ENCODE measurements at places on chromosomes 13 and 19. TPM values are rescaled to one million over a fixed set of nuclear protein-coding genes. Genes with fewer than 3 reads are reported as not detected.

GRCh38 chr19:39934584-39935363 is at the start of gene FCGBP:
Gene FCGBP (minus strand): TSS chr19:39934634.
- H3K4me3 ChIP-seq = no peak within 1 kb of the TSS
- no peak within 1 kb of the TSS for H3K27ac ChIP-seq

GRCh38 chr13:107866941-107867623 is 348.3 kb downstream of the LIG4 start:
- H3K4me1 ChIP-seq = peaks cover 27% of the 10 kb centered on the region
- H3K4me3 ChIP-seq = peak overlapping the region; percentile 37
- H3K27me3 ChIP-seq = peaks cover 60% of the 10 kb centered on the region
- H3K36me3 ChIP-seq = no peaks in the 10 kb centered on the region
- no peak overlapping the region for H3K27ac ChIP-seq

Gene ZNF549
- 2.6 TPM for polyA plus RNA-seq

Gene TNFSF13B
- 3.7 TPM for polyA plus RNA-seq

DNA sequence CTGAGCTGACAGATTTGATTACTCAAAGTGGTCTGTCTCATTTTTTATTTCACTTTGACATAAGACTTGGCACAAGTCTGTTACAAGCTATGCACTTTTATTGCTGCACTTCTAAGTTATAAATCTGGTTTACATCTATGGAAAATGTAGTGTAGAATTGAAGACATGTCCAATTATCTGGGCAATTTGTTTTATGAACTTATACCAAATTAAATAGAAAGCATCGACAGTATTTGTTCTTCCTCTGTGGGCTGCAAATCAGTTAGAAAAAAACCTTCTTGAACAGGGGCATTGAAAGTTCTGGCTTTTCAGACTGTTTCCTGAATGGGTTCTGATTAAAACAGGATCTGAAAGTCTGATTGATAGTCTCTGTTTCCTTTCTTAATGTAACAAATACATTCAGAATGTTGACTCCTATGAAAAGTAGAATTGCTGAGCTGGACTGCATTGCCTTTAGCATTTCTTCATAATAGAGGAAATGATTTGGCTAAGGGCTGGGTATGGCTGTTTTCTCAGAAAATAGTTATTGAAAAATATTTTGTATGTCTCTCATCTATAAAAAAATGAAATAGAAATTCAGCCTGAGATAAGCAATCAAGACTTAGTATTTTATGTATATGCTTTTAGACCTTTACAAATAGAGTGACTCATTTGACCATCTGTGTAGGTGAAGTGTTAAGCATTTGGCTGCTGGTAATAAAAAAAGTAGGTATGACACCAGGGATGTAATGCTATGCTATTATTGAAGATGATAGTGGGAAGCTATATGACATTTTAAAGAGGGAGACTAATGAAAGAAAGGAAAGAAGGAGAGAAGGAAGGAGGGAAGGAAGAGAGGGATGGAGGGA is 210.9 kb upstream of the SPRY2 start:
- peak overlapping the region; percentile 28 for H3K27ac ChIP-seq
- H3K4me3 ChIP-seq = no peak overlapping the region
- peaks cover 12% of the 10 kb centered on the region for H3K4me1 ChIP-seq
- H3K36me3 ChIP-seq = no peaks in the 10 kb centered on the region

Gene PSPN
- 1.7 TPM for polyA plus RNA-seq

DNA sequence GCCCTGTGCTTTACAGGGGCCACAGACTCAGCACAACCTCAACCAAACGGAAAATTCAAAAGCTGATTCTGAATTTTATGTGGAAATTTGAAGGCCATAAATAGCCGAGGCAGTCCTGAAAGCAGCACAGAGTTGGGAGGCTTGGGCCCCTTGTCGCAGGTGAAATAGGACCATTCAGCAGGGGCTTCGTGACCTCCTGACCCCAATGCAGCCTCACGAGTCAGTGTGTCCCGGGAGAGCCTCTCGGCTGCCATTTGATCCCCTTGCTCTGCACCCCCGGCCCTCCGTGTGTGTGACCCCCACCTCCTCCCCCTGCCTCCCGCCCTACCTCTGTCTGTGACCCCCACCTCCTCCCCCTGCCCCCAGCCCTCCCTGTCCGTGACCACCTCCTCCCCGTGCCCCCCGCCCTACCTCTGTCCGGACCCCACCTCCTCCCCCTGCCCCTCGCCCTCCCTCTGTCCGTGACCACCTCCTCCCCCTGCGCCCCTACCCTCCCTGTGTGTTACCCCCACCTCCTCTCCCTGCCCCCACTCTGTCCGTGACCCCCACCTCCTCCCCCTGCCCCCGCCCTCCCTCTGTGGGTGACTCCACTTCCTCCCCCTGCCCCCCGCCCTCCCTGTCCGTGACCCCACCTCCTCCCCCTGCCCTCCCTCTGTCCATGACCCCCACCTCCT is 41.7 kb upstream of the TFDP1 start:
- no peaks in the 10 kb centered on the region for H3K27me3 ChIP-seq
- peaks cover 26% of the 10 kb centered on the region for H3K4me1 ChIP-seq
- H3K36me3 ChIP-seq = peaks cover 8% of the 10 kb centered on the region
- no peak overlapping the region for H3K4me3 ChIP-seq

GRCh38 chr19:2507109-2507508 is 31.2 kb downstream of the GADD45B start:
- H3K36me3 ChIP-seq = no peaks in the 10 kb centered on the region
- DNase-seq = no peak
- no peak overlapping the region for H3K4me3 ChIP-seq

- H3K4me1 ChIP-seq = no peaks in the 10 kb centered on the region
- no peak for DNase-seq
- peaks cover 4% of the 10 kb centered on the region for H3K36me3 ChIP-seq
- H3K4me3 ChIP-seq = no peak overlapping the region
- H3K27me3 ChIP-seq = no peaks in the 10 kb centered on the region
These were observed 11.2 kb downstream of the ZNF83 start for GRCh38 chr19:52626915-52627314.

- no peak overlapping the region for H3K27ac ChIP-seq
- H3K36me3 ChIP-seq = no peaks in the 10 kb centered on the region
- H3K4me3 ChIP-seq = no peak overlapping the region
- DNase-seq = peak; percentile 26
- no peaks in the 10 kb centered on the region for H3K4me1 ChIP-seq
These were observed 54.6 kb upstream of the URI1 start for GRCh38 chr19:29887442-29887855.

DNA sequence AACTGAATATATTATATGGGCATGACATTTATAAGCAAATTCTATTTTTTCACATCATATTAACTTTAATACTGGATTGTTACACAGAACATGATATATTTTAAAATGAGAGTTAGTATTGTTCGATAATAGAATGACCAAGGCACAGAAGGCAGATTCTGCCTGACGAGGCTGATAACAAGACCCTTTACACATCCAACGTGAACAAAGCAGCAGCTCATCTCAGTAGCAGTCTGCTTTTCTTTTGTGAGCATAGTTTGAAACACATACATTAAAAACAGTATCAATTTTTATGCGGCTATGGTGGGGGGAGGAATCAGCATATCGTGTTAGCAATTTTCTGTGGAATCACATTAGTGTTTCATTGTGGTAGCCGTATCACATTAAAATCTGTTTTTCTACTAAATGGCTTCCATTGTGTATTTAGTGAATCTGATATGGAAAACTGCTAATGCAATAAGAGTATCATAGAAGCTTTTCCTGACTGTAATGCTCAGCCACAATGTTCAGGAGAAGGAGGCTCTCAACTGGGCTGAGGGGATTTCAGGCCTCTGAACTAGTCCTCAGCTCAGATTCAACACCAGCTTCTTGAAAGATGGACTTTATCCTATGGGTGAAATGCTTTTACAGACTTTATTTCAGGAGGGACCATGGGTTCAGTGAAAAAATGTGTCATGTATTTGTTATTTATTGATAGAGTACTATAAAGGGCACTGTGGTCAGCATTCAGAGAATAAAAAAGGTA is 4.0 kb downstream of the SMAD9 start:
- H3K4me3 ChIP-seq = no peak overlapping the region
- DNase-seq = no peak
- no peaks in the 10 kb centered on the region for H3K4me1 ChIP-seq
- H3K27me3 ChIP-seq = no peaks in the 10 kb centered on the region
- no peaks in the 10 kb centered on the region for H3K36me3 ChIP-seq
- H3K27ac ChIP-seq = peak overlapping the region; percentile 89

Gene C19orf81
- not detected for polyA plus RNA-seq

DNA sequence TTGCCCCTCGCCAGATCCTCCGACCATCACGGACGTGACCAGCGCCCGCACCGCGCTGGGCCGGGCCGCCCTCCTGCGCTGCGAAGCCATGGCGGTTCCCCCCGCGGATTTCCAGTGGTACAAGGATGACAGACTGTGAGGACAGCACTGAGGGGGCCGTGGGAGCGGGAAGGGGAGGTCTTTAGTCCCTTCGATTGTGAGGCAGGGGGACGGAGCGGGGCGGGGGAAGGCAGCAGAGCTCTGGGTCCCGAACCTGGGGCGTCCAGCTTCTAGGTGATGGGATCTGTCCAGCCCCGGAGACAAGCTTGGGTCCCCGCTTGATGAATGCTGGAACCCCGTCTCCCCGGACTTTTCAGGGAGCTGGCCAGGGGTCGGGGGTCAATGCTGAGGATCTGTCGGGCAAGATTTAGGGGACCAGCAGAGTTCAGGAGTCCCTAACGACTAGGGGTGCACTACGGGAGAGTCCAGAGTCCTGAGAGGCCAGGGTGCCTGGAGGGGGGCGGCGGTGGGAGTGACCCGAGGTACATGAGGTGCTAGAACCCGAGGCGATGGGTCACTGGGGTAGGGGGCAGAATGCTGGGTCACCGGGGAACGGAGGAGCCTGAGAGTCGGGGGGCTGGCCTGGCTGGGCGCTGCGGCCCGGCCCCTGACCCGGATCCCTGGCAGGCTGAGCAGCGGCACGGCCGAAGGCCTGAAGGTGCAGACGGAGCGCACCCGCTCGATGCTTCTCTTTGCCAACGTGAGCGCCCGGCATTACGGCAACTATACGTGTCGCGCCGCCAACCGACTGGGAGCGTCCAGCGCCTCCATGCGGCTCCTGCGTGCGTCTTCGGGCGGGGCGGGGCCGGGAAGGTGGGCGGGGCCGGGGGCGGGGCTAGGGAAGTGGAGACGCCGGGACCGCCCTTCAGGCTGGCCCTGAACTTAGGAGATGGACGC is 14.6 kb downstream of the VSIG10L start:
- peaks cover 23% of the 10 kb centered on the region for H3K27me3 ChIP-seq
- H3K4me3 ChIP-seq = no peak overlapping the region
- no peaks in the 10 kb centered on the region for H3K36me3 ChIP-seq
- DNase-seq = no peak

Gene ZNF471
- polyA plus RNA-seq = 1.9 TPM

Gene ZNF723
- polyA plus RNA-seq = not detected

GRCh38 chr19:38059897-38060296 is 152.9 kb downstream of the SIPA1L3 start:
- no peaks in the 10 kb centered on the region for H3K27me3 ChIP-seq
- H3K4me1 ChIP-seq = peaks cover 5% of the 10 kb centered on the region
- no peak overlapping the region for H3K4me3 ChIP-seq
- H3K27ac ChIP-seq = no peak overlapping the region
- DNase-seq = no peak
- H3K36me3 ChIP-seq = no peaks in the 10 kb centered on the region

DNA sequence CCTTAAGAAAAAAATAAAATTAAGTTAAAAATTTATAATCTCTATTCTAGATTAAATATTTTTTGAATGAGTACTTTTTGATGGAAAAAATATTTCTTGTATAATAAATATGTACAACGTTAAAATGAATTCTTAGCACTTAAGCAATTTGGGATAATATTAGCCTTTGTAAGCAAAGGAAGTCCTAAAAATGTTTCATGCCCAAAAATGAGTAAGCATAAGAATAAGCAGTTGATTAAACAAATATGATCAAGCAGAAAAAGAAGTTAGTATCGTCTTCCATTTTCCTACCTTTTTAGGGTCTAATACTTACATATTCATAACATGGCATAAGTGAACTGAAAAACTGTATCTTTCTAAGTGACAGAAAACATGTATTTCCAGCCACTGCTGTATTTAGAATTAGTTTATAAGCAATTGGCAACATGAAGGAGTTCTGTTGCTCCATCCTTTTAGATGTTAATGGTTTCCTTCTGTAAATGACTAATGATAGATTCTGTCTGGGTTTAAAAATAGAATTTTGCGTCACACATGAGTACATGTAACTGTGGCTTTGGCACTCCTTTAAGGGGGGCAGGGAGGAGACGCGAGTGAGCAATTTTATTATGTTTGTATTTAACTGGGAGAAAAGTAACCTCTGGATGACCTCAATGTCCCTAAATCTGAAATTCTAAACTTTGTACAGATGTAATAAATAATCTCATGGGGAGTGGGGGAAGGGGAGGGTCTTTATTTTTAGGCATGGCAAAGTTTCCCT is 237.4 kb downstream of the RGCC start:
- DNase-seq = peak; percentile 85
- no peaks in the 10 kb centered on the region for H3K27me3 ChIP-seq
- no peak overlapping the region for H3K4me3 ChIP-seq

Gene SLC1A6
- not detected for polyA plus RNA-seq

GRCh38 chr13:36772853-36773252 is 46.2 kb upstream of the RFXAP start:
- no peaks in the 10 kb centered on the region for H3K4me1 ChIP-seq
- no peaks in the 10 kb centered on the region for H3K27me3 ChIP-seq
- H3K27ac ChIP-seq = no peak overlapping the region
- H3K36me3 ChIP-seq = no peaks in the 10 kb centered on the region
- DNase-seq = no peak
- H3K4me3 ChIP-seq = no peak overlapping the region

- no peak for DNase-seq
- H3K36me3 ChIP-seq = peaks cover 77% of the 10 kb centered on the region
- no peak overlapping the region for H3K4me3 ChIP-seq
- H3K27ac ChIP-seq = no peak overlapping the region
These were observed 9.6 kb upstream of the PRR19 start for GRCh38 chr19:42292042-42292960.

Gene SLC6A16
- polyA plus RNA-seq = under 0.01 TPM

Gene ZNF610
- polyA plus RNA-seq = not detected

DNA sequence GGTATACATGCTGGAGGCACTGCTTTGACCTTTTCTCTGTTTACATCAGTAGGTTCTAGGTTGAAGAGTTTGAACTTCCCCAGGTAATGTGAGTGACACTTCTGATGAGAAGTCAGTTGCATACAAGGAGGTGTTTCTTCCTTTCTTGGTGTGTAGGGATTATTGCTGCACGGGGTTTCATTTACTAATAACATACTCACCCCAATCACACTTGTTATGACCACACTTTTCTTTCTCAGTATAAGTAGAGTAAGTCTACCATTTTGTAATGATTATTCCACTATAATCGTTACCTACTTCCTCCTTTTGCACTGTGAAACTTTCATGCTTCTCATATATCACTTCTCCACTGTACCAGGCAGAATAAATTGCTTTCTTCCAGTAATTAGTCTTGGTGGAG is 138.0 kb downstream of the TNFSF13B start:
- no peaks in the 10 kb centered on the region for H3K36me3 ChIP-seq
- no peak overlapping the region for H3K27ac ChIP-seq
- H3K27me3 ChIP-seq = no peaks in the 10 kb centered on the region
- DNase-seq = no peak
- H3K4me3 ChIP-seq = no peak overlapping the region

- H3K4me3 ChIP-seq = no peak overlapping the region
- DNase-seq = no peak
- H3K27ac ChIP-seq = no peak overlapping the region
- H3K36me3 ChIP-seq = no peaks in the 10 kb centered on the region
These were observed 200.4 kb upstream of the IPO5 start for GRCh38 chr13:97752961-97753668.

GRCh38 chr19:5340637-5341447 is at the start of gene PTPRS:
Gene PTPRS (minus strand): TSS chr19:5340812. CDS start chr19:5286140, 54,672 bp downstream.
- H3K36me3 ChIP-seq = no peaks in the 10 kb centered on the region
- H3K27me3 ChIP-seq = peaks cover 41% of the 10 kb centered on the region
- peaks cover 25% of the 10 kb centered on the region for H3K4me1 ChIP-seq
- peak; percentile 88 for DNase-seq
- H3K27ac ChIP-seq = peak within 1 kb of the TSS; percentile 55

GRCh38 chr19:39138221-39139211 is 12.9 kb downstream of the PAK4 start:
- no peak overlapping the region for H3K27ac ChIP-seq
- peaks cover 23% of the 10 kb centered on the region for H3K4me1 ChIP-seq
- no peaks in the 10 kb centered on the region for H3K27me3 ChIP-seq
- H3K4me3 ChIP-seq = no peak overlapping the region
- H3K36me3 ChIP-seq = no peaks in the 10 kb centered on the region

Gene ZNF780A
- 13.6 TPM for polyA plus RNA-seq

Data from sigmoid colon (tissue), 7 donors.